ENCODE measurements at places on chromosomes 6 and 20.

- peak; percentile 4 for DNase-seq
Observed at GRCh38 chr20:56995635-56996075, 270.8 kb downstream of the BMP7 start.

DNA sequence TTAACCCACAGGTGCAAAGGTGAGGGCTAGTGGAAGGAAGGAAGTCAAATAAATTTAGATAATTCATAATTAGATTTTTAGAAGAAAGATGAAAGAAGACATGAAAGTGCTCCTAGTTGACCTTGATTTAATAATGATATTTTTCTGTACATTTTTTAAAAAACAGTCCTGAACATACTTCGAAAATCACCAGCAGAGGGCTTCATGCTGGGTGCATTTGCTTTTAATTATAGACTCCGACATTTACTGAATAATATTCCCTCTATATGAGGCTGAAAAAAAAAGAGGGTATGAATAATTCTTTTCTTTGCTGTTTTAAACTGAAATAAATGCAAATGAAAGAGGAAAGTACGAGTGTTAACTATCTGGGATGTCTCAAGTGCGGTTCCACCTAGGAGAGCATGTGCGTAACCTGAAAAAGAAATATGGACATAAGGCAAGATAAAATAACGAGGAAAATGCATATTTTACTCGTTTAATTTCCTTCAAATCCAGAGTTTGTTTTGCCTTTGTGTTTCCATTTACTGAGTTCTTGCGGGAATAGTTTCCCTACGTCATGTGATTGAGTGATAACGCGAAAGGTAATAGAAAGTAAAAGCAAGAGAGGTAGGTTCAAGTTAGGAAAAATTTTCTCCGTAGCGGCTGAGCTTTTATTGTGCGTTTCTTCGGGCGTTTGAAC is 3.1 kb upstream of the TFAP2B start:
- no peak for DNase-seq

GRCh38 chr6:35722121-35722761 is 14.6 kb upstream of the ARMC12 start:
- no peak for DNase-seq

DNA sequence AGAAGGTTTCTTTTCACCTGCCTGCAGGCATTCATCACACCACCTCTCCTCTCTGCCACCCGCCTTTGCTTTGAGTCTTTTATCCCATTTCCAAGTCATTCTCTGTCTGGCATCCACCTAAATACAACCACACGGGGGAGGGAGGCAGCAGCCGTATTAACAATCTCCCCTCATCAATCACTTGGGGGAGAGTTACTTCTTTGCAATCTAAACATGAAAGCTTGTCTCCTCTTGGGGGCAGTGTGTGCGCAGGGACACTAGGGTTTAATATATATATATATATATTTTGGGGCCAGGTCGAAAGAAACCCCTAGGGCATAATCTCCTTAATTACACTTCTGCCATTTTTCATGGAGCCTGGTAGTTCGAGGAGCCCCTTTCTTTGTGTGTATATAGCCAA is 214.5 kb downstream of the TSHZ2 start:
- no peak for DNase-seq

- no peak for DNase-seq
Observed at GRCh38 chr6:130517444-130517931, 151.7 kb downstream of the TMEM200A start.

DNA sequence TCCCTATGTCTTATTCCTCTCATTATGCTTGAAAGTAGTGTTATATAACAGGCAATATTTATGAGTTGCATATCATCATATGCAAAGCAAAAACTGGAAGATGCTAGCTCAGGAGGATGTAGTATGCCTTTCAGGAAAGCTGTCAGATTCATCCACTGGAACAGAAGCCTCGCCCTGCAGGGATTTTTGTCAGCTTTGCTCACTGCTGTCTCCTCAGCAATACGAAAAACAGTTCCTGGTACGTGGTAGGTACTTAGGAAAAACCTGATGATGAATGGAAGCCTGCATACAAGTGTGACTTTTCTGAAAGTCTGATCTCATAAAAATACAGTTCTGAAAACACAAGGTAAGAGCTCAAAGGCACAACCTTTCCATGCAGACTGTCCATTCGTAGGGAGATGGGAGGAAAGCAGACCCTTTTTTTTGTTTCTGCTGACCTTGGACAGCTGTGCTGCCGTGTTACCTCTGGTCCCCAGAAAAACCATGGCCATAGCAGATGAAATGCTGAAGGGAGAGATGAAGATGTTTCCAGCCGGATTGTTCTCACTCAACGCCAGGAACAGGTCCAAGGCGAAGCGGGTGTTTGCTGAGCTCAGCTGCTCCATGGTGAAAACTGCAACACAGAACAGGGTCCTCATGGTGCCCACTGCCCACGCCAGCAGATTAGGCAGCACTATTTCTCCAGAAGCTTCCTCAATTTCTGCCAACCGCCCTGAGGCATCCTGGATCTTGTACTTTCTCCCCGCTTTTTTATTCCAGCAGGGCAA is 1.5 kb downstream of the SERPINB1 start:
- no peak for DNase-seq

- DNase-seq, result no peak
Observed at GRCh38 chr6:53263917-53264316, 84.8 kb downstream of the ELOVL5 start.

DNA sequence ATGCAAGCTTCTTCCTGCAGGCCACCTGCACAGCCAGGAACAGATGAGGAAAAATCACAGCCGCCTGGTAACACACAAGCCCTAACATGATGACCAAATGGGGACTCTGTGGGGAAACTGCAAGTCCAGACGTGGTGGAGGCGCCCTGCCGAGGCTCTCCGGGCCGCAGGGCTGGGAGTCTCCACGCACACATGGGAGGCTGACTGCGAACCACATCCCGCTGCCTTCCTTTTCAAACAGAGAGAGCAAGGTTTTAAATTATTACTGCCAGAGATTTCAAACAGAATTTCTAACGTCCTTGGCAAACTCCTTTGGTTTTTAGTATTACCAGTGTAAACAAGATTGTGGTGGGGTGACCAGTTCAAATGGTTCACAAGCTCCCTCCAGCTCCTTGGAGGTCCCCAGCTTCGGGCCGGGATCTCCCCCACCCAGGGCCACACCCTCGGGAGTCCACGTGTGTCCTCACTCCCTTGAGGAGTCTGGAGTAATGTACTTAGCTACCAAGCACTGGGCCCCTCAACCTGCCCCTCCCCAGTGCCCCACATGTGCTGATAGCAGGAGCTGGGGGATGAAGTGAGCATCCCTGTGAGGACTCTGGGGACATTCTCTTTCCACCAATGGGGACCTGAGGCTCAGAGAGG is 252.7 kb downstream of the TAF4 start:
- no peak for DNase-seq

- no peak for DNase-seq
Observed at GRCh38 chr6:135434095-135434494, 63.4 kb downstream of the AHI1 start.

GRCh38 chr20:3724356-3724755 is 8.1 kb upstream of the HSPA12B start:
- DNase-seq, result no peak

GRCh38 chr20:61791995-61792394 is 273.7 kb downstream of the TAF4 start:
- no peak for DNase-seq

DNA sequence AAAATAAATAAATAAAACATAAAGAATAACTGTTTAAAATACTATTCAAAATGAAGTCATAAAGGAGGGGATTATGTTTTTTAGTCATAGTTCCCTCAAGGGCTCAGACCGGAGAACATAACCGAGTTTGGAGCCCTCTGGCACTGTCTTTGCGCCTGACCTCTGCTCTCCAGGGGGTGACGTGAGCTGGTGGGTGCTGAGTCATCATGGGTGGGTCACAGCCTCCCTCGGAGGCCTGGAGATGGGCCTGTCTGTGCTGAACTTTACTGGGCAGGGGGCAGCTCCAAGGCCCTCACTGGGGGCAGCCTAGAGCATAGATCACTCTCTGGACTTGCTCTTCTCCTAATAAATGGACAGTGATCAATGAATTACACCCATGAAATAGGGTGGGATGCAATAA is 3.1 kb upstream of the MAVS start:
- DNase-seq, result no peak

- no peak for DNase-seq
Observed at GRCh38 chr20:19562426-19562825, 195.6 kb upstream of the RIN2 start.

DNA sequence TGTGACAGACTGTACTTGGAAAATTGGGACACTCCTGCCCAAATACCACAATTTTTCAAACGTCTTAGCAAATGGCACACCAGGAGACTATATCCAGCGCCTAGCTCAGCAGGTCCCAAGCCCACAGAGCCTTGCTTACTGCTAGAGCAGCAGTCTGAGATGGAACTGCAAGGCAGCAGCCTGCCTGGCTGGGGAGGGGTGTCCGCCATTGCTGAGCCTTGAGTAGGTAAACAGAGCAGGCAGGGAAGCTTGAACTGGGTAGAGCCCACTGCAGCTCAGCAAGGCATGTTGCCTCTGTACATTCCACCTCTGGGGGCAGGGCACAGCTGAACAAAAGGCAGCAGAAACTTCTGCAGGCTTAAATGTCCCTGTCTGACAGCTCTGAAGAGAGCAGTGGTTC is 1003.3 kb upstream of the MAP3K7 start:
- DNase-seq, result no peak

- no peak for DNase-seq
Observed at GRCh38 chr20:61435184-61435822, 183.2 kb downstream of the CDH4 start.

GRCh38 chr20:4227085-4227821 is 211.9 kb upstream of the RNF24 start:
- no peak for DNase-seq

DNA sequence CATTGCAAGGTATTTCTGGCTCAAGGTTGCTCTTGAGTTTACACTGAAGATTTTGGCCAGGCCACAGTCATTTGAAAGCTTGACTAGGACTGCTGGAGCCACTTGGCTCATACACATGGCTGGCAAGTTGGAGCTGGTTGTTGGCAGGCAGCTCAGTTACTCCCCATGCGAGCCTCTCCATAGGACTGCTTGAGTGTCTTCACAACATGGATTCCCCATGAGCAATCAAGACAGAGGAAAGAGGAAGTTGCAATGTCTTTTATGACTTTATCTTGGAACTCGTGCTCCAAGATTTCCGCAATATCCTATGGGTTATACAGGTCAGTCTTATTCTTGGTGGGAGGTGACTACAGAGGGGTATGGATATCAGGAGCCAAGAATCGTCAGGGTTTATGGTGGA is 1.4 kb upstream of the MANBAL start:
- no peak for DNase-seq

GRCh38 chr20:4791121-4791520 is 69.4 kb downstream of the PRND start:
- DNase-seq, result no peak

GRCh38 chr6:10582774-10583508 is 61.8 kb downstream of the GCNT2 start:
- no peak for DNase-seq

DNA sequence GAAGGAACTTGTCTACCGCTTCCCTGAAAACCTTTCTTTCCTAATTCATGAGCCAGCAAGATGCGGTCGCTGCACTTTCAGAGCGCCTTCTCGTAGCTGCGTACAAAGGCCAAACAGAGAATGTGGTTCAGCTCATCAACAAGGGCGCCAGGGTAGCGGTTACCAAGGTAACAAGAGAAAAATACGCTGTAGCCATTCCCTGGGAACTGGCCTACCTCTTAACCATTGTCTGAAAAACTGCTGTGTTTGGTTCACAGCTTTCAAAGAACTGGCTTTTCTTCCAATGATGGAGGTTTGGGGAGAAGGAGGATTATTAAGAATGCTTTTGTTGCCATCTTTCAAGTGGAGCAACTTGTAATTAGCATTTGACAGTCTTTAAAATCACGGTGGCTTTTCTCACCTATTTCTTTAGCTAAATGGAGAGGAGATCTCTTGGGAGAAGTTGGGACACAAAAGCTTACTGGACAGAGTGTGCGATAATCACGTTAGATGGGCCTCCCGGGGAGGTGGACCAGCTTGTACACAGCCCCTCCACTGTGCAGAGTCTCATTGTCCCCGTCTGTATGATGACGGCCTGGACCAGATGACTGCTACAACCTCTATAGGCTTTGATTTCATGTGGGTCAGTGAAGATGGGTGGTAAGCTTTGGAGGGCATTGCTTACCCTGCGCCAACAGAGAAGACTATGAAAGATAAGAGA is 71.5 kb downstream of the LYRM2 start:
- DNase-seq, result no peak

DNA sequence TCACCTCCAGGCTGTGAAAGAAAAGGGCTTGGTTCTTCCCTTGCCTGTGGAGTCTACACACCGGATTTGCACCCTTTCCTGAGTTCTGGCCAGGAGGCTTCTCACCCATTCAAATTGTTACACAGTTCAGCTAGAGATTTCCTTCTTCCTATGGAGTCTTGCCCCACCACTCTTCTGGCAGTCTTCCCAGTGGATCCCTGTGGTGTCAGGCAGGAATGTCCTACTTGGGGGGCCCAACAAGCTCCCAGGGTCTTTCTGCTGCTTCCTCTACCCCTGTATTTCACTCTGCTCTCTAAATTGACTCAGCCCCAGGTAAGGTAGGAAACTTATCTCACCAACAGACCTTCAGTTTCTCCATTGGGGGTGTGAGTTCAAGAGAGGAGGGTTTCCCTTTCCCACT is 14.0 kb upstream of the CST9L start:
- no peak for DNase-seq

DNA sequence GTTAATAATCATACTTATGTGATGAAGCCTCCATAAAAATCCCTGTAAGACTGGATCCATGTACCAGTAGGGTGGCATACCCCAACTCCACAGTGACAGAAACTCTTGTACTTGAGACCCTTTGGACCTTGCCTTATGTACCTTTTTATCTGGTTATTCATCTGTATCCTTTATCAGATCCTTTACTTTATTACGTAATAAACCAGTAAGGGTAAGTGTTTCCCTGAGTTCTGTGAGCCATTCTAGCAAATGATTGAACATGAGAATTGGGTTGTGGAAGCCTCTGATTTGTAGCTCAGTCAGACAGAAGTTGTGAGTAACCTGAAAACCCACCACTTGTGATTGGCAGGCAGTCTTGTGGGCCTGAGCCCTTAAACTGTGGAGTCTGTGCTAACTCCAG is 229.7 kb downstream of the FOXA2 start:
- DNase-seq, result no peak

- DNase-seq, result no peak
Observed at GRCh38 chr6:56766806-56767178, 124.1 kb upstream of the DST start.
